ENCODE measurements at places on chromosomes 7 and 10.

DNA sequence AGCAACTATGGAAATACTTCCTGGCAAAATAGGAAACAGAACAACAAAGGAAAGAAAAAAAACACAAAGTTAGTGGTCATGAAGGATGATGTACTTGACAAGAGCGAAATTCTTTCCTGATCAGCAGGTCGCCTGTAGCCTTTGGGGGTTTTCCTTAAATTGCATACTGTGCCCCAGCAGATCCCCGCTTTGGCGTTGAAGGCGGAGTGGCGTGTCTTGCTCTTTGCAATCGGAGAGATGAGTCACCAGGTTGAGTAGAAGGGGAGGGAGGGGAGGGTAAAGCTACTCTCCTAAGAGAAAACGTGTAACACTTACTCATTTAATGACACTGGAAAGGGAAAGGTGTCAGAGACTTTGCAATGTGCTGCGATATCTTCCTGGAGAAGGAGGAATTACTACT is 587.2 kb downstream of the SORCS1 start:
- DNase-seq: peak; percentile 79

DNA sequence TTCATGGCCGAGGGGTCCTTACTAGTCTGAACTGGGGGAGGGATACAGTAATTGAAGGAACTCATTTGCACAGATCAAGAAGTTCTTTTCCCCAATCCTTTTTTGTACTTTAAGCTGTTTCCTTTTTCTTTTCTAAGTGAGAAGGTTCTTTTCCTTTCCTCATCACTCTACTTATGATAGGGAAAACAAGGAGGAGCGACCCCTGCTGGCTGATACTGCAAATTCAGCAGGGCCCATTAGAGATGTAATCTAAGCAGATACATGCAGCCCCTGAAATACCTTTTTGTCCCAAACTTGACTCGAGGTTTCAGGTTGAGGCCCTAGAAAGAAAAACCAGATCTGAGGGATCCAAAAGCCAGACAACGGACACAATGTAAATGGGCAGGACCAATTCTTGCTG is 305.5 kb downstream of the DNAJB9 start:
- peak; percentile 55 for DNase-seq

DNA sequence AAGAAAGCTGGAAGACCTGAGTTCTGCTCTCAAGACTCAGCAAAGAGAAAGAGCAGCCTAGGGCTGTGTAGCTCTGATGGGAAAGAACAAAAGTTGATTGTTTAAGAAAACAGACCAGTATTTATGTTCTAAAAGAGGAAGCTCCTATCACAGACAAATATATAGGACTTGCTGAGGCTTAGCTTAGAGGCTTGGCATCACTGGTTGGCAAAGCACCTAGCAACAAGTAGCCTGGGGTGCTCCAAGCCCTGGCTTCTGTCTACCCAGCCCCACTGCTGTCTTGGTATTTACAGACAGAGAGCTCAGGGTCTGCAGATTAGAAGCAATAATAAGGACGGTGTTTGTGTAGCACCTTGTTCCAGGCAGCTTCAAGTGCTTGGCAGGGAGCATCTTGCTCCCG is 36.9 kb upstream of the CCDC3 start:
- DNase-seq: no peak

DNA sequence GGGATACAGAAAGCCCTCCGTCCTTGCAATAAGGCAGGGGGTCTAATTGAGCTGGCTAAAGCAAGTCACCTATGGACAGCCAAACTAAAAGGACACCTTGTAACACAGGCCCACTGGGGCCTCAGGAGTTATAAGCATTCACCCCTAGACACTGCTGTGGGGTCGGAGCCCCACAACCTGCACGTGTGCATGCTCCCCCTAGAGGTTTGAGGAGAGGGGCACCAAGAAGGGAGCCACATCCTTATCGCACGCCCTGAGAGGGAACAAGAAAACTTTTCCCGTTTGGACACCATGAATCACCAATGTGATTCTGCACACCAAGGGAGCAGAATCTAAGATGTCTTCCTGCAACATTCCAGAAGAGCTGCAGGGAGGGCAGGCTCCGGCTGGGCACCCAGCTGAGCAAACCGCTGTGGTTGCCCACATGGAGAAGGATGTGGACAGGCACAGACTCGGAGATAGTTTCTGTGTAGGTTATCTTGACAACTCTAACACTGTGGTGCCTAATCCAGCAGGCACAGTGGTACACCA is 17.7 kb upstream of the TARP start:
- peak; percentile 55 for DNase-seq

DNA sequence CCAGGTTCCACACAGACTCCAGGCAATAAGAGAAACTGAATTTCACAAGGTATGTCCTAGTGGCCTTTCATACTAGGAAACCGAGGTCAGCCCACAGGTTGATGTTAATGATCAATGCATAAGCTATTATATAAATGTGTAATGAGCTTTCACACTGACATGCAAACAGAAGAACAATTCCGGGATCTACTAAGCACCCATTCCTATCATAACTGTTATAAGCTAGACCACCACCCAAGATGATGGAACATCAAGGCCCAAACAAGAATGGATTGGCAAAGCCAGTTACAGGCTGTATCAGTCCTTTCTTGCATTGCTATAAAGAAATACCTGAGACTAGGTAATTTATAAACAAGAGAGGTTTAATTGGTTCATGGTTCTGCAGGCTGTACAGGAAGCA is 15.2 kb downstream of the SORBS1 start:
- no peak for DNase-seq

- DNase-seq: no peak
These were observed 1.6 kb downstream of the CHN2 start for GRCh38 chr7:29196191-29196590.

DNA sequence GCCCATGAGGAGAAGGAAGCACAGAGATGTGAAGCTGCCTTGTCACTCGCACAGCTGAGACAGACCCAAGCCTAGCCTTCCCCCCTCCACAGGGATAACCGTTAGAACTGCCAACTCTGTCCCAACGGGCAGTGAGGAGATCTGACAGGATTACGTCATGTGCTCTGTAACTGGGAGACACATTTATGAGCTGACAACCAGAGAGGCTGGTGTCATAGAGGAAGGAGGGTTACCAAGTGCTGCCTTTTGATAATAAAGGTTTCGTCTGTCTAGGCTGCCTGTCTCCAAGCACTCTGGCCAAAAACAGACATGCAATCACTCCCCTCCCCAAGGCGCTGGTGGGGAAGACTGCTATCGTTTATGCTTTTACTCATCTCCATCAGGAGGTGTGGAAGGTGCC is 165.9 kb downstream of the PLXNA4 start:
- DNase-seq: no peak

DNA sequence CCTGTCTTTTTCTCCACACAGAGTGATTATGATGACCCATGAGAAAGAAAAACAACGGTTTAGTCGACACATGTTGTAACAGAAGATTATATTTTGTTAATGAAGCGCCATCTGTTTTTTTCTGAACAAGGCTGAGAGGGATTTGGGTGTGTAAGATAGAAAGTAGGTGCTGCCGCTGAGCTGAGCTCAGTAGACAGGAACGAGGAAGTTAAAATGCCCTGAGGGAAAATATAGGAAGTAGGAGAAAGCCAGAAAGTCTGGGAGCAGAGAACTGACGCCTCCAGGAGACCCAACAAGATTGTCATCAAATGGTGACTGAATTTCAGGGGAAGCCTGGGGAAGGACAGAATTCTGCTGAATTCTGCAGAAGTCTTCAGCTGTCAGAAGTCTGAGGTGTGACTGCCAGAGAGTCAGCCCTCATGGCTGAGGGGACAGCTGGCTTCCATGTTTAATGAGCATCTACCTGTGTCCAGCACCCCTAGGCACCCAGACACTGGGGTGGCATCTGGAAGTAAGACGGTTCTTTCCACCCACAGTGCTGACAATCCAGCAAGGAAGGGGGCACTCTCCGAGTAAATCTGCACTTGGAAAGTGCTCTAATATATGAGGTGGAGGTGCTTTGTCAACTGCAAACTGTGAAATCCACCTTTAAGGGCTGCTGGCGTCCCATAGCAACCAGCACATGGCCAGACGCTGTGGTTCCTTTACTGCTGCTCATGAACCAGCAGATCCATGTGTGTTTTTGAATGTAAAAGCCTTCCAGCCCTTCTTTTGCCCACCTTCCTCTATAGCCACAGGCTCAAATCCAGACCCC is 12.5 kb upstream of the TSPAN15 start:
- DNase-seq: peak; percentile 47

DNA sequence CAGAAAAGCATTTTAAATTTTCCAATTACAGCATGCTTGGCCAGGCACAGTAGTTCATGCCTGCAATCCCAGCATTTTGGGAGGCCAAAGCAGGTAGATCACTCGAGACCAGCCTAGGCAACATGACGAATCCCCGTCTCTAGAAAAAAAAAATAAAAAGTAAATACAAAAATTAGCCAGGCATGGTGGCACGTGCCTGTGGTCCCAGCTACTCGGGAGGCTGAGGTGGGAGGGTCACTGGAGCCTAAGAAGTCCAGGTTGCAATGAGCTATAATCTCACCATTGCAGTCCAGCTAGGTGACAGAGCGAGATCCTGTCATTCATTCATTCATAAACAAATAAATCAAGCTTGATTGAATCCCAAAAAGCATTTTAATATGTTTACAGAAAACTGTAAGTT is 234.9 kb downstream of the PARD3 start:
- DNase-seq: no peak

GRCh38 chr10:59127991-59128390 is 48.5 kb upstream of the PHYHIPL start:
- DNase-seq: no peak

DNA sequence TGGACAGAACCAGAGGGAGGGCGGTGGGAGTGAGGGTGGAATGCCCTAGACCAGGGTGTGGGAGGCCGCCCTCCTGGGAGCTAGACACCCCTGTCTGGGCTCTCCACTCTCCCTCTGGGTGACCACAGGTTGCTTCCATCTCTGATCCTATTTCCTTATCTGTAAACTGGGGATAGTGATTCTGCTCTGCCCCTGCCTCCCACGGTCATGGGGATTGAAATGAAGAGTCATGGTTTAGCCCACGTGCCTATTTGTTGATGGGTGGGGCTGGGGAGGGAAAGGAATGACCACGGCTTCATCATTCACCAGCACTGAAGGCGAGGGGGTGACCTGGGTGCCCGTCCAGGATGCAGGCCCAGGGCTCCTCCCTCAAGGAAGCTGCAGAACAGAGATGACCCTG is 49.3 kb upstream of the PCBD1 start:
- no peak for DNase-seq

- DNase-seq: no peak
These were observed 335.4 kb upstream of the MGMT start for GRCh38 chr10:129131457-129132132.

- no peak for DNase-seq
These were observed 4.8 kb downstream of the EPHB4 start for GRCh38 chr7:100822236-100823139.

- DNase-seq: no peak
These were observed 133.3 kb downstream of the VTI1A start for GRCh38 chr10:112580267-112580666.

- no peak for DNase-seq
These were observed 41.1 kb upstream of the DLG5 start for GRCh38 chr10:77967611-77968022.

- peak; percentile 90 for DNase-seq
These were observed at the start of gene DNAJC12 for GRCh38 chr10:67837541-67838314. Gene DNAJC12, minus strand, starts transcription at chr10:67838188. Its CDS starts 177 bp downstream, at chr10:67838011.

- no peak for DNase-seq
These were observed 161.0 kb downstream of the SEM1 start for GRCh38 chr7:96548664-96549063.

GRCh38 chr7:118870187-118870586 is 645.7 kb downstream of the ANKRD7 start:
- peak; percentile 0 for DNase-seq

GRCh38 chr7:98976396-98977185 is 98.3 kb downstream of the TRRAP start:
- no peak for DNase-seq

DNA sequence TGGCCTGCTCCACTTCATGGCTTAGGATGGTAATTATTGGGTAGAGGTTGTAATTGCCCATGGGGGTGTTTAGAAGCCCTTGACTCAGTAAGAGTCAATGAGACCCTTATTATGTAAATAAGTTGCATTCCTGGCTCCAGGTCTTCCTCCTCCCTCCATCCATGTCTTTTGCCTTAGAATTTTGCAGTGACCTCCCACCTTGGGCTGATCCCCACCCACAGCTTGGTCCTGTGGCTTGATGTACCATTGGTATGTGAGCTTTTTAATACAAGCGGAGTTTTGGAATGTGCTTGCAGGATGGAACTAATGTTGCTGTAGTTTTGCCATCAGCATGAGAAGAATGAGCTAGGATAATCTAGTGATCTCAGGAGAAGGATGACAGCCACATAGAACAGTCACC is 73.2 kb upstream of the DGKI start:
- no peak for DNase-seq

DNA sequence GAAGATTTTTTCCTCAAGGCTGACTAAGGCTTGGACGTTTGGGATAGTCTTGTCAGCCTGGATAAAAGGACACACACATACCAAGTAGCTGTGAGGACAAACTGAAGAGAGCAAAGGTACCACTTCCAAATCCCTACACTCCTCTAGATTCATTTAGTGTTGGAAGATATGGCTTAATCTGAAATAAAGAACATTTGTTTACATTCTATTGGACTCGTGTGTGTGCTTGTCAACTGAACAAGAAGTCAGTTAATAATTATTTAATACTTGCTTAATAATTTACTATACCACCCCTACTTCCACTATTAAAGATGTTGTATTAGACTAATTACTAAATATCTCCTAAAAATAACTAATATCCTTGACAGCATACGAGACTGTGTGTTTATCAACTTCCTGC is 23.3 kb upstream of the DYNC1I1 start:
- no peak for DNase-seq

DNA sequence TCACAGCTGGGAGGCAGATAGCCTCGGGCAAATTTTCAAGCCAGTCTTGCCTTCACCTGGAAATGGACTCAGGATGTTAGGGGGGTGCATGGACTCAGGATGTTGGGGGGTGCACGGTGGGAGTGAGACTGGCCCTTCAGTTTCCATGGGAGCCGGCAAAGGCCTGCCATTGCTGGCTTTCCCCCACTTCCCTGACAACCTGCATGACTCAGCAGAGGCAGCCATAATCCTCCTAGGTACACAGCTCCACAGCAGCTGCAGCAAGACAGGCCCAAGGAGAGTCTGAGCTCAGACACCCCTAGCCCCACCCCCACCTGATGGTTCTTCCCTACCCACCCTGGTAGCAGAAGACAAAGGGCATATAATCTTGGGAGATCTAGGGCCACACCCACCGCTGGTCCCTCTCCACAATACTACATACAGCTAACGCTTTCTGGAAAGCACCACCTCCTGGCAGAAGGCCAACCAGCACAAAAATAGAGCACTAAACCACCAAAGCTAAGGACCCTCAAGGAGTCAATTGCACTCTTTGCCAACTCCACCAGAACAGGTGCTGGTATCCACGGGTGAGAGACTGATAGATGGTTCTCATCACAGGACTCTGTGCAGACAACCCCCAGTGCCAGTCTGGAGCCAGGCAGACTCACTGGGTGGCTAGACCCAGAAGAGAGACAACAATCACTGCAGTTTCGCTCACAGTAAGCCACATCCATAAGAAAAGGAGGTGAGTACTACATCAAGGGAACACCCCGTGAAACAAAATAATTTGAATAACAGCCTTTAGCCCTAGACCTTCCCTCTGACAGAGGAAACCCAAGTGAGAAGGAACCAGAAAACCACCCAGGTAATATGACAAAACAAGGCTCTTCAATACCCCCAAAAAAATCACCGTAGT is 18.3 kb downstream of the C7orf25 start:
- DNase-seq: no peak

- no peak for DNase-seq
These were observed 25.5 kb upstream of the TRIL start for GRCh38 chr7:28983396-28984190.

- no peak for DNase-seq
These were observed 76.4 kb upstream of the CELF2 start for GRCh38 chr10:10941127-10941730.

- DNase-seq: peak; percentile 82
These were observed 11.1 kb downstream of the STEAP1B start for GRCh38 chr7:22488643-22489462.

- no peak for DNase-seq
These were observed 26.5 kb upstream of the RBM20 start for GRCh38 chr10:110617425-110618229.

Data from choroid plexus epithelial cell (primary cell).